Hematopoietic multipotent progenitor cell treated with erythropoietin and hydrocortisone succinate and interleukin-3 and kit ligand, for 4 days (in vitro differentiated cells): ENCODE measurements at places on chromosomes 6 and 20.

GRCh38 chr20:10466855-10467254 lies 31.8 kb downstream of the SLX4IP start:
- DNase-seq = no peak

GRCh38 chr6:5997420-5997987 lies 9.2 kb downstream of the NRN1 start:
- DNase-seq = peak; percentile 29

DNA sequence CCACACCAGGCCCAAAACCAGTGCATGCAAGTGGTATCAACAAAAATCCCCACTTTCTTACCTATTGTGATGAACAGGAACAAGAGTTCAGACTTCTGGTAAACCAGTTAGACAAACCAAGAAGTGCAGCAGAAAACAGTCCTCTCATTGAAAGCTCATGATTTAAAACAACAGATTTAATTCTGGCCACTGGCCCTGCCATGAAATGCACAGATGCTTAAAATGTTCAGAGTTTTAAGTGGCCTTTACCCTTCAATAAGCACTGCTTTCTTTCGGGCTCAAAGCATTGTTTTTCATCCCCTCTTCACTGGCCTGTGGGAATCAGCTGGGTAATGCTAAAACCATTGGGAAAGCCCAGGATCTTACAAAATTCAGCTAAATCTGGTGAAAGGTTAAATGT lies 102.4 kb upstream of the ISM1 start:
- no peak for DNase-seq

DNA sequence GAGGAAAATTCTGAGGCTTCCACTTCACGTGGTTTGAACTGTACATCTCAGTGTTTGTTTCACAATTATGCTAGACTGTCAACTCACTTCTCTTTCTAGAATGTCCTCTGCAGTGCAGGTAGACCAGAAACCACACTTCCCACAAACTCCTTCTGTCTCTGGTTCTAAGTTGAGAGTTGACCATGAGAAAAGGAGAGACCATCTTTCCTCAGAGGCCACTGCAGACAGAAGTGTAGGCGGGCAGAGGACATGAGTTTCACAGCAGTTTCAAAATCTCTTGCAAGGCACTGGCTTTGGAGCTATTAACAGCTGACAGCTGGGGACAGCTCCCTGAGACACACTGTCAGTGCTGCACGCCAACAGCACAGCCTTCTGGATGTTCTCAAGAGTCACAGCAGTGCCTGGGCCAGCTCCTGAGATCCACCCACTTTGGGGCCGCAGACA lies 55.4 kb upstream of the MOXD1 start:
- DNase-seq = peak; percentile 34

GRCh38 chr20:1185790-1186334 lies 1.1 kb upstream of the TMEM74B start:
- peak; percentile 80 for DNase-seq

GRCh38 chr6:31493875-31494694 lies 3.9 kb upstream of the MICB start:
- peak; percentile 94 for DNase-seq

DNA sequence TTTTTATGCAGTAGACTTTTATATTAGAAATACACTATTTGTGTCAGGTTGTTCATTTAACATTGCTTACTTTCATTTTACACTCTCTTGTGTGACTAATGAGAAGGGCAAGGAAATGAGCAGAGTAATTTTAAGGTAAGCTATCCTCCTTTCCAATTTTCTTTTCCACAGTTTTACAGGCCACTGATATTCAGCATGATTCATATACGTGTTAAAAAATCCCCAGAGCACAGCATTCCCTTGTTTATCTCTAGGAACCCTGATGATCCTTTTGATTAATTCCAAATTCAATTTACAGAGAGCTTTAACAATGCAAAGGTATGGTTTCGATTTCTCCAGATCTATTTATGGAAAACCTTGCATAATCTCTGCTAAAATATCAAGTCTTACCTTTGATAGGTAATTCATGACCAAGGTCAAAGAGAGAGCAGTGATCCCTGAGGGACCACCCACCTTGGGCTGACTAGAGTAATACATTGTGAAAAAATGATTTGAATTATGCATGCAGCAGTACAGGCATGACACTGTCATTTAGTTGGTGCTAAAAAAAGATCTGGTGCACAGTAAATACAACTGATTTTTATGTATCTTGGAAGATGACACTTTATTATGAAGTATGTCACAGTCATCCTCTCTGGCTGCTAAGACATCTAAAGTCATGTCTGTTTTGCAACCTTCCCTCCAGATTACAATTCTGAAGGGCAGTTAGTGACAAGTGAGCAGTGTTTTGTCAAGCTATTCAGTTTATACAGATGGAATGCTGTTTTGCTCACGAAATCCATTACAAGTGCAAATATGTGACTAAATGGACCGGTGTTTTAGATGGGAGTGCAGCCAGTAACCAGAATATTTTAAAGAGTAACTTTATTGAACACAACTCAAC lies 736.6 kb downstream of the EPHA7 start:
- DNase-seq = no peak

GRCh38 chr6:163392533-163392932 lies 22.0 kb upstream of the QKI start:
- DNase-seq = peak; percentile 71

DNA sequence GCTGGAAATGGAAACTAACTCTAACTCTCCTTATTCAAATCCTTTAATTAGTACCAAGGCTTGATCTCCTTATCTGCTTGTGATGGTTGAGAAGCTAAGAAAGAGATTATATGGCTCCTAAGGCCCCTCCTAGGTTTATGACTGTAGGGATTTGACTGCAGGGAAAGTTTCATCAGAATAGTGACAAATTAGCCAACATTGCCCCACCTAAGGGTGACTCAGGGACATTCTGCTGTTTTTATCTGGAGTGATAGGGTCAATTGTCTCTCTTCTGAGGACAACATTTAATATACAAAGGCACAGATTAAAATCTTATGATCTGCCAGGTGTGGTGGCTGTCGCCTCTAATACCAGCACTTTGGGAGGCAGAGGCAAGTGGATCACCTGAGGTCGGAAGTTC lies 138.1 kb upstream of the MARCKS start:
- no peak for DNase-seq

DNA sequence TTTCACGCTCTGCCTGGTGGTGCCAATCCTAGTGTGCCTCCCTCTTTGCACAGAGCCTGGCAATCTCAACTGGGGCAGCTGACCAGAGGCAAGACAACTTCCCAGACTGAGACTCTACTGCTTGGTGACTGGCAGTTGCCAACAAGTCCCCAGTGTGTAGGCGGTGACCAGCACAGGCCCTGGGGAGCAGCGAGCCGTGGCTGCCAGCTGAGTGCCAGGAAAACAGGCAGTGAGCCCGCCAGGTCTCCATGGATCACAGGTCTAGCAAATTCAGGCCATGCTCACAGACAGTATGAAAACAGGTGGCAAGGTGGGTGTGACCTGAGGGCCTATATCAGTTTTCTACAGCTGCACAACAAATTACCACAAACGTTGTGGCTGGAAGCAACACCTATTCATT lies 289.9 kb downstream of the KIF16B start:
- DNase-seq = no peak

GRCh38 chr20:46261456-46262253 lies 46.6 kb downstream of the CDH22 start:
- no peak for DNase-seq

DNA sequence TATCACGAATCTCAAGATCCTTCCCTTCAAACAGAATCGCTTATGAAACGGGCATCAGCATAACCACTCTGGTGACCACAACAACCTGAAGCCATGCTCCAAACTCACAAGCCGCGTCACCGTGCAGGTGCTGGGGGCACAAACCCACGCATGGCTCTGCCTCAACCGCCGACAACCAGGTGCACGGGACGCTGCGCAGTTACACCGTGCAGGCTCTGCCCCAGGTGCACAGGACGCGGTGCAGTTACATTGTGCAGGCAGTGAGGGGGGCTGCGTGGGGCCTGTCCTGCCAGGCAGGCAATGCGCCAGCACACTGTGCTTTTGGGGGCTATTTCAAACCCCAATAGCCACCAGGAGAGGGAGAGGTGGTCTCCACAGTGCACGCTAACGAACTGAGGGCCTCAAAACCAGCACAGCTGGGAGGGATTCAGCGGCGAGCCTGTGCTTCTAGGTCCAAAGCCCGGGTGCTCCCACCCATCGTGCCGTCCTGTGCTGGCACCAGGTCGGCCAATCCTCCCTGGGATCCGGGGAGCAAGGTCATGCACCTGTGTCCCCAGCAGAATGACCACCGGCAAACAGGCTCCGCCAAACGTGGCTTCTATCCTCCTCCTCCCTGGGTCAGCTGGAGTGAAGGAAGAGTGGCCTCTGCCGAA lies 35.8 kb downstream of the ZBTB46 start:
- no peak for DNase-seq

GRCh38 chr6:167435209-167435728 lies 110.4 kb downstream of the TTLL2 start:
- DNase-seq = no peak

DNA sequence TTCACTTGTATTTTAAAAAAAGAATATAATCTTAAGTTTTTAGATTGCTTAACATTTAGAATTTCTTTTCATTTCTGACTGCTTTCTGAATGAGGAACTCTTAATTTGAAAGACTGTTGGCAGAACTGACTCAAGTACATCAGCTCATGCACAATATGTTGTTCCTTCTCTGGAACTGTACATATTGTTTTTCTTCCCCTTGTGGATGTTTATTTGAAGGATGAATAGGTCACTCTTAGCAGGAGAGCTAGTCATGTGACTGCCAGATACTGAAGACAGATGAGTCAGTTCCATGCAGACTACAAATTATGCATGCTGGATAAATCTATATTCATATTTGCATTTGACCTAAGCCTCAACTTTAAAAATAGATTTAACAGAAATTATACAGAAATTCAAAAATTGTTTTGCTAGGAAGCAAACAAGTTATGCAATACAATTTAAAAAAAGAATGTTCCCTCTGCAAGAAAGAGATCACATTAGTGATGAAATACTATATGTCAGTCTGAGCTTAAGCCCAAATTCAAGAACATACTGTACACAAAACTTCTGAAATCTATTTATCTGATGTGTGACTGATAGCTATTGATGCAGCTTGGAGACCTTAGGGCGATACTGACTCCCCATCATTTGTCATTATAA lies 1274.9 kb upstream of the GJE1 start:
- peak; percentile 24 for DNase-seq

DNA sequence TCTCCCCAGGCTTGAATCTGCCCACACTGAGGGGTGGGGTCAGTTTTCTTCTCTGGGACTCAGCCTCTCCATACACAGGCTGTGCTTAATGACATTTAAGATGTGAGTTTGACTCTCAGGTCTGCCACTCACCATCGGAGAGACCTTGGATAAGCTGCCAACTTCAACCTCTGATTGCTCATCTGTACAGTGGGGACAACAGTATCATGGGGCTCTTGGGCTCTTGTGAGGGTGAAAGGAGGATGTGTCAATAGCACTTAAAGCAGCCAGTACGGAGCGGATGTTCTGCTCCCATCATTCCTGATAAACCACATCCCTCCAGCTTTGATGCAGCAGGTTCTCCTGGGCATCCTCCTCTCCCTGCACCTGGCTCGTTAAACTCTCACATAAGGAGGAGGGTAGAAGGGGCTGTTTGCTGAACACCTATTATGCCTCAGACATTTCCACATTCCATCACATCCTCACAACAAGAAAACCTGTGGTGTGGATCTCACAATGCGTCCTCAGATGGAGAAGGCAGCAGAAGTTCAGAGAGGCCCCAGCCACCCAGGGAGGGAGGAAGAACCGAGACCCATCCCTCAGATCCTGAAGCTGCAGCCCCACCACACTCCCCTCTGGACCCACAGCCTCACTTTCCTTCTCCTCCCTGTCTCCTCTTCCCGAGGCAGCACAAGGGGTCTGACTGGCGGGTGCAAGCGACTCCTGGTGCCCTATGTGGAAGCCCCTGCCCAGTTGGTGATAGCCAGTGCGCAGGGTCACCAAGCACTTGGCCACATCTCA lies 1.9 kb upstream of the PDYN start:
- DNase-seq = no peak

- DNase-seq = no peak
Measured at GRCh38 chr6:20234136-20234535, 21.9 kb upstream of the MBOAT1 start.

DNA sequence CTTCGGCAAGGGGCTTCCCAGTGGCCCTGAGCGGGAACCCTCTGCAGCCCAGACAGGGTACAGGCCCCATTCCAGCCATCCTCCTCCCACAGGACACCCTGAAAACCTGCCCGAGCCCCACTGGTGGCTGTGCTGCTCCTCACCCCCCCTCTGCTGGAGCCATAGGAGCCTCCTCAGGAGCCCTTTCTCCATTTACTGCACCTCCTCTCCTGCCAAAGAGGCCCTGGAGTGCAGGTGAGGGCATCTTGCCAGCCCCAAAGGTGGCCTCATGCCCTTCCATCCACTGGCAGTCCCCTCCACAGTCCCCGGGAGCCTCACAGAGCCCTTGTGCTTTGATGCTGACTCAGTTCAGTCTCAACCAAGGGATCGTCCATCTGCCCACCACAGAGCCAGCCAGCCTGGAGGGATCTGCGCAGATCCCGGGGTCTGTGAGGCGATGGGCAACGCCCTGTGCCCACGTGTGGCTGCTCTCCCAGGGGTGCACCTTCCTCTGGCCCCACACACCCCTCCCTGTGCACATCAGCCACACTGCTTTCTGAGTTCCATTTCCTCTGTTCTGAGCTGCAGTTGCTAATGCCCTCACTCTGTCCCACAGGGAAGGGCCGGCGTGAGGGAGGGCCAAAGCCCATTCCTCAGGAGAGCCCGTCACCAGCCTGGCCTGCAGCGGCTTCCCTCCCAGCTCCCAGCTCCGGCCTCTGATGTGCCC lies 228.5 kb downstream of the DLL1 start:
- DNase-seq = no peak

DNA sequence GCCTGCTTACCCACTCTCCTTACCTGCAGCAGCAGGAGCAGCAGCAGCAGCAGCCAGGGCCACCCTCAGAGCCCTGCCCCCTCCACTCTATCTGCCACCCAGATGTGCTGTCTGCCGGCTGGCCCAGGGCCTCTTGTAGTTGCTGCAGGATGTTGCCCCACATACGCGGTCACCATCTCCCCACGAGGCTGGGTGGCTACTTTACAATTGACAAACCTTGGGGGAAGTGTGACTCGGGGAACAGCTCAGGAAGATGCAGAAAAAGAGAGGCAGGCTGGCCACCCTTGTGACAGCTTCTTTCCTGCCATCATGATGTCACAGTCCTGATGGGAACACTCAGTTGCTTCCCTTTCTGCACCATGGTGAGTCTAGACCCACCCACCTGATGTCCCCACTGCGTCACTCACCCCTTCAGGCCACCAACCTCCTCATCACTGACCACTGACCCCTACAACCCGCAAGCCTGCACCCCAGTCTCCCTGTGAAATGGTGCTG lies 14.5 kb downstream of the TREM1 start:
- DNase-seq = peak; percentile 87

DNA sequence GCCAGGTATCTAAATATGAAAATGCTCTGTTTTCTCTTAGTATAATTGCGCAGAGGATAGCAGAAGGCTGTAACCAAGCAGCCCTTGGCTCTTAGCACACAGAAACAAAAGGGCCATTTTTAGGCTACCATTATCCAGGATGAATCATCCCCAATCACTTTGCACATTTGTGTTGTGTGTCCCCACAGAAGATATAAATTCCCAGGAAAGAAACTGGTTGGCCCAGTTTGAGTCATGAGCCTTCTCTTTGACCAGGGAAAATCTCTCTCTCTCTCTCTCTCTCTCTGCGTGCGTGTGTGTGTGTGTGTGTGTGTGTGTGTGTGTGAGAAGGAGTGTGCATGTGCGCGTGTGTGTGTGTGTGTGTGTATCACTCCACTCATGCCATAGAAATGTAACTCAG lies 178.5 kb downstream of the FRK start:
- DNase-seq = no peak
